Activated CD4-positive, alpha-beta T cell treated with anti-CD3 and anti-CD28 coated beads for 4 hours (primary cell): ENCODE measurements at places on chromosomes 12 and 14.

- no peak for DNase-seq
Observed at GRCh38 chr14:34376649-34377267, 85.3 kb downstream of the SPTSSA start.

DNA sequence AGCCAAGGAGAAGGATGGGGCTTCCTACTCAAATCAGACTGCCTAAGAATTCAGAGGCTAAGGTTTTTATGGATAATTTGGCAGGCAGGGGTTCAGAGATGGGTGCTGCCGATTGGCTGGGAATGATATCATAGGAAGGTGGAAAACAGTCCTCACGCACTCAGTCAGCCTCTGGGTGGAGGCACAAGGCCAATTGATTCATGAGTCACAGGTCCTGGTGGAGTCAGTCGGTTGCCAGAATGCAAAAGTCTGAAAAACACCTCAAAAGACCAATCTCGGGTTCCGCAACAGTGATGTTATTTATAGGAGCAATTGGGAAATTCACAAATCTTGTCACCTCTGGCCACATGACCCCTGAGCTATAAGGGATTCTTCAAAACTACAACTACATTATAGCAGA lies 105.5 kb downstream of the GXYLT1 start:
- DNase-seq = no peak

- DNase-seq = peak; percentile 77
Observed at GRCh38 chr12:8890313-8891085, 23.8 kb upstream of the PHC1 start.

DNA sequence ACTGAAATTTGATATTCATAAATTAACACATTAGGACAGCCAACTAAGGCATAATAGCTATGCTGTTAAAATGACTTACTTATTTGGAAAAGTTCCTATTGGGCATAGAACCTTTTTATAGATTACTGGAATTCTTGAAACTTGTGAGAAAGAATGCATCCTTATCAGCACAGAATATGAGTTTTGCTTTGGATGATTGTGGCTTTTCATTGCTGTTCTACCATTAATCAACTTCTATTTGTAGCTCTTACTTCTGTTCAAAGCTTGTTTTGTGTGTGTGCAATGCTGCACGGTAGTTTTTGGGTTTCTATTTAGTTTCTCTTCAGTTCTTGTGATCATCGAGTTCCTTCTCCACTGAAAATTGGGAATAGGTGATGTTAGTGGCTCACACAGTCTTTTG lies 152.4 kb upstream of the PELI2 start:
- DNase-seq = no peak

DNA sequence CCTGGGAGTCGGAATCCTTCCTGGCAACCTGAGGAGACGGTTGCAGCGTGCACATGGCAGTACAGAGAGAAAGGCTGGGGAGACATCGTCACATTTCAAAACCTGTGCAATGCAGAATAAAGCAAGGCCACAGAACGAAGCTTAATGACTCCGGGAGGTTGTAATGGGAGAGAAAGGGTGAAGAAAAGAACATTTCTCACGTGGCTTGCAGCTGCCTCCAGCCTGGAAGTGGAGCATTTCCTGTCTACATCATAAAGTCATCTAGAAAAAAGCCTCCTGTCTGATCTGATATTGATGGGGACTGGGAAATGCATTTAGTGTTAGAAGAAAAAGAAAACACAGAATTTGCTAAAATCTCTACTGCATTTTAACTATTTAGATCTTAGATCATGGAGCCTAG lies 209.3 kb downstream of the TMEM132C start:
- DNase-seq = no peak

DNA sequence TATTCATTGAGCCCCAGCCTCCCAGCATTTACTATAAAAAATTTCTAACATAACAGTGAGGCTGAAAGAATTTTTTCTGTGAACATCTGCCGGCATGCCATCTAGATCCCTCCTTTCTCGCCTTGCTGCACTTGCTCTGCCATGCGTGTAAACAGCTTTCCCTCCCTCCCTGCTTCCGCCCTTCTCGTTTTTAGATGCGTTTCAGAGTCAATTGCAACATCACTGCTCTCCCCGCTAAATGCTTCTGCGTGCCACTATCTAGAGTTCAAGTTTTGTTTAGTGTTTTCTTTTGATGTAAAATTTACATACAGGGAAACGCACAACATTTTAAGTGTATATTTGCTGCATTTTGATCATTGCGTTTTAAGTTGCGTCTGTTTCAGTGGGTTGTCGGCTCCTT lies 83.6 kb downstream of the CCDC92 start:
- no peak for DNase-seq

DNA sequence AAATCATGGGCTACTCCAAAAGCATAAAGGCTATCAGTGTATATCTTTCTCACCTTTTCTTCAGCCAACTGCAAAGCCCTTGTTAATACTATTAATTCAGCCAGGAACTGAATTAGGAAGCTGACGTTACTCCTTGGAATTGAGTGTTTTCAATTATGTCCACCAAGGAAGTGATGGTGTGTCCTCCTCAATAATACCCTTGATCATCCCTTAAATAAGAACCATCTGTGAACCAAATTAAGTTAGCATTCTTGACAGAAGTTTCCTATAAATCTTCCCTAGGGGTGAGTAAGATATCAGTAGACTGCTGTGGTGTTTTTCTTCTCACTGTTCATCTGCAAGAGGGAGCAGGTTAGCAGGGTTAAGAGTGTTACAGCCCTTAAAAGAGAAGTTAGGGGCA lies 252.3 kb upstream of the AVPR1A start:
- no peak for DNase-seq

GRCh38 chr12:29863665-29864064 lies 79.9 kb upstream of the TMTC1 start:
- no peak for DNase-seq

DNA sequence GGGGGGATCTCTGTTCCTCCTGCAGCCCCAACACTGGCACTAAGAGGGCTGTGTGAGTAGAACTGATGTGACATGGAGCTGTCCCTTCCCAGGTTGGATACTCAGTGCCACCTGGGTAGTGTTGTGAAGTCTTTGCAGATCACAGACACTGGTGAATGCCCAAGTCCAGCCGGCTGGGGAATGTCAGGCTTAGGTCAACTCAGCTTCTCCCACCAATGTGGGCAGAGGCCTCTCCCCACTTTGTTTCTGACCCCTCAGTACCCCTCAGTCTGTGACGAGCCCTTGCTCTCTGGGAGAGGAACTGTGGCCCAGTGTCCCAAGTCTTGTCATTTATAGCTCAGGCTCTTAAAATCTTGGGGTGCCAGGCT lies 11.3 kb downstream of the SLC25A29 start:
- no peak for DNase-seq

DNA sequence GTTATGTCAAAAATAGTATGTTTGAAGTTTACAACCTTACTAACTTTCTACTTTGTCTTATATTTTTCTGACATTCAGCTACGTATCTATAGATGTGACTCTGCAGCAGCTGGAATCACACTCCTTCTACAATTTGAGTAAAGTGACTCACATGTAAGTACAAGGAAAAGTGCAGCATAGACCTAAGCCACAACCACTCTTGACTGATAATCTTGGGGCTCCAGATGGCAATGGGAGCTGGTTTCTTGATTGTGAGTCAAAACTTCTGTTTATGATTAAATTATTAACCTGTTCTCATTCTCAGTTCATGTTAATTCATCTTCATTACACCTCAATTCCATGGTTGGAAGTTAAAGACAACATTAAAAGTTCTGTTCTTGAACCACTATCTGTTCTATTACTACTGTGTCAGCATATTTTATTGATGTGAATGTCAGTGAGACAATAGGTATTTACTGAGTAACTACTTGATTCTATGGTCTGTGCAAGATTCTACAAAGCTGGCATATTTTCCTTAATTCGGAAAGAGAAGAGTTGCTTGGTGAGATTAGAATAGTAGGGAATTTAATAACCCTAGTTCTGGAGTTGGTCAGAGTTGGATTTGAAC lies 112.9 kb downstream of the TSHR start:
- no peak for DNase-seq

GRCh38 chr12:49276304-49277290 lies 11.7 kb downstream of the TUBA1C start:
- DNase-seq = no peak

DNA sequence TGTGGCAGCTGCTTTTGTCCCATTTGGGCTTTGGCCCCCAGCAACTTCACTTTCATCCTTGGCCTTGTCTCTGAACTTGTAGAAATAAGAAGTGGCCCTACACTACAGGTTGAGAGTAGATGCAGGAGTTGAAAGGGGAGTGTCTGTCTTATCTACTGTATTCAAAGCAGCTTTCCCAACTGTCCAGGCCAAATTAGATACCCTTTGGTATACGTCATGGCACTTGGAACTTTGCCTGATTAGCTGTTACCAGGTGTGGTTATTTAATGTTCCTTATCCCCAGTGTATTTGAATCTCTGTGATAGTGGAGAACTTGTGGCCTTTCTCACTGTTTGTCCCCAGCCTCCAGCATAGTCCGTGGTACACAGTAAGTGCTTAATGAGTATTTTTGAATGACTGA lies 33.5 kb downstream of the SUDS3 start:
- DNase-seq = no peak

DNA sequence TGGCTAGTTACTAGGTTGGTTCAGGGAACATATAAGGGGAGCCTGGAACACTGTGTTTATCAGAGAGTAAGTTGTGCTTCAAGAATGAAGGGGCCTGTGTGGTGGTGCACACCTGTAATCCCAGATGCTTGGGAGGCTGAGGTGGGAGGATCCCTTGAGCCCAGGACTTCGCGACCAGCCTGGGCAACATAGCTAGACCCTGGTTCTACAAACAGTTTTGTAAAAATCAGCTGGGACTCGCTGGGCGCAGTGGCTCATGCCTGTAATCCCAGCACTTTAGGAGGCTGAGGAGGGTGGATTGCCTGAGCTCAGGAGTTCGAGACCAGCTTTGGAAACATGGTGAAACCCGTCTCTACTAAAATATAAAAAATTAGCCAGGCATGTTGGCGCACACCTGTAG lies 42.1 kb upstream of the GPR132 start:
- DNase-seq = no peak

DNA sequence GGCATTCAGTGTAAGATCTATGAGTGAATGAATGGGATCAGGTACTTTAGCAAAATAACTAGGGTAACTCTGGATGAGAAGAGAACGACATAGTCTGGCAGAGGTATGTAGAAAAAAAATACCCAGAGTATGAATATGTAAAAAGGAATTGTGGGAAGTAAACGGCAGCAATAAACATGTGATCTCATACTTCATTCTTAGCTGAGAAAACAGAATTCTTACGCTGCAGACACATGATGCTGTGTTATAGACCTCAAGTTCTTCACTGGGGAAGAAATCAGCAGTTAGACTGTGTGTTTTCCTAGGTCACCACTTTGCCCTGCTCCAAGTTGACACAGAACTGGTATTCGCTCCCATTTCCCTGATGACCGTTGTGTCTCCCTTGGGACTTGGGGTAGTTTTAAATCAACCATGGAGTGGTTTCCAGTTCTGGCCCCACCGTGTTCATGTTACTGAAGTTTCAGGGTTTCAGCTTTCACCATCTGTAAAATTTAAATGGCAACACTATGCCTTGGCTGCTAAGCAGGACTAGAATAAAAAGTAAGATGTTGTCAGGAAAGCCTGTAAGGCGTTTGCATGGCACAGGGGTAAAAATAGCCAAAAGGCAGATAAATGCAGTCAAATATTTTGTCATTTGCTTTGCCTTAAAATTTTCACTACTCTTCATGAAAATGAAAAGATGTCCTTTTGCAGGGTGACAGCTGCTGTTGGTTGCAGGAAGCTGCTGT lies 223.7 kb downstream of the PELI2 start:
- no peak for DNase-seq

DNA sequence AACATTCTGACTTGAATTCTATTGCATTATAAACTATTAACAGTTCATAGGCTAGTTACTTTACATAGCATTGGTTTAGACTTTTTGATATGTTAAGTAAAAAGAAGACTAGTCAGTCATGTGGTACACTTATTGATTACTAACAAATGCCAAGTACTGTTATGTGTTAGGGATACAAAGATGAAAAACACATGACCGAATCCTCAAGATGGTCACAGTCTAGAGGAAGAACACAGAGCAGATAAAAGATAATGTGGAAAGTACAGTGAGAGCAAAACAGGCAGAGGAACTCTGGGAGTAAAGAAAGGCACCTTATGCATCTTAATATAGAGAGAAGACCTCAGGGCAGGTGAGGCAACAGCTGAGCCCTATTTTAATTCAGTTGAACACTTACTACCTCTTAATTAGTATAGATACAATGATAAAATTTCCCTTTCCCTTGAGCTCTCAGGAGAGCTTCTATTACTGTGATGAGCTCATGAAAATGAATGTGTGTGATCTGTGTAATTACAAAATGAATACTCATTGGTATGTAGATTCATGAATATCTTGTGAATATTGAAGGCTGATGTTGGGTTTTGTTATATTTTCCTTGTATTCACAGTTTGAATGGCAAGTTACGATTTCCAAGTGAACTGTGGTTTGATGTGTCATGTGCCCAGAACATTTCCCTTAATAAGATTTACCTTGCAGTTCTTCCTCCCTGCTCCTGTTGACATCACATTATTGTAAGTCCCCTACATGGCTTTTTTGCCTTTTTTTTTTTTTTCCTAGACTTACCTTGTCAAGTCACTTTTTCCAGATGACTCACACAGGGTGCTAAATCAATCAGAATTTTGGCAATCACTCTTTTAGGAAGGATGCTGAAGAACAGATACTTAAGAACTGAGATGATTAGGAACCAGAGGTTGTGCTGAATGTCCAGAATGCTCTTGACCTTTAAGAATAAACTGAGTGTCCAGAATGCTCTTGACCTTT lies 29.5 kb upstream of the MSRB3 start:
- peak; percentile 29 for DNase-seq

DNA sequence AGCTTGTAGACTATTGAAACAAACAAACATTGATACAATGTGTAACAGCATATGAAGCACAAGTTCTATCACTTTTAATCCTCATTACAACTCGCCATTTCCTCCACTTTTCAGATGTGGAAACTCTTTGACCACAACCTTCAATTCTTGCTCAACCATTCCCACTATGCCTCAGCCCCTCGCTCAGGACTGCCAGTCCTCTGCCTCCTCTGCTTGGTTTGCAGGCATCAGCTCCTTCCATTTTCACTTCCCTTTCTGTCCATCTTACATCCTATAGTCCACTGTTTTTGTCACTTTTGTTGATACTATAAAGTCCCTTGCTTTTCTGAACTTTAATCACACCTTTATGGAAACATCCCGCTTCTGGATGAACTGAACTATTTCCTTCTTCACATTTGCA lies 28.2 kb upstream of the CD27 start:
- no peak for DNase-seq

- DNase-seq = no peak
Observed at GRCh38 chr12:112838731-112839130, 47.2 kb downstream of the RPH3A start.

GRCh38 chr14:96662116-96662970 lies 134.8 kb upstream of the VRK1 start:
- DNase-seq = no peak

DNA sequence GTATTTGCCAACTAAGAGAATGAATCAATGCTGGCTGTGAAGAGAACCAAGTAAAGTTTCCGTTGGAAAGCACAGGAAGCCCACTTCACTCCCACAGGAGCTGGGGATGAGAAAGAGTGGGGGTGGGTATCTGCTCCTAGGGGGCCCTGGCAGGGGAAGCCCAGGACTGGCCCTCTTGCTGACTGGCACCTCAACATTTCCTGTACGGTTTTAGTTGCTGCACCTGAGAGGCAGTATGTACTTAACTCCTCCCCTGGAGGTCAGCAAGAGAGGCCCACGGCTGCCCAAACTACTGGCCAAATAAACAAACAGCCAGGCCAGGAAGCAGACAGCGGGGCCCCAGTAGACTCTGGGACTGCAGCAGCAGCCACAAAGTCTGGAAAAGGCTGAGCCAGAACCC lies 33.8 kb upstream of the VWF start:
- DNase-seq = no peak

GRCh38 chr12:114263056-114263805 lies 142.7 kb downstream of the TBX5 start:
- no peak for DNase-seq
